ENCODE measurements at places on chromosomes 1 and 21. TPM values are rescaled to one million over a fixed set of nuclear protein-coding genes. Genes with fewer than 3 reads are reported as not detected.

DNA sequence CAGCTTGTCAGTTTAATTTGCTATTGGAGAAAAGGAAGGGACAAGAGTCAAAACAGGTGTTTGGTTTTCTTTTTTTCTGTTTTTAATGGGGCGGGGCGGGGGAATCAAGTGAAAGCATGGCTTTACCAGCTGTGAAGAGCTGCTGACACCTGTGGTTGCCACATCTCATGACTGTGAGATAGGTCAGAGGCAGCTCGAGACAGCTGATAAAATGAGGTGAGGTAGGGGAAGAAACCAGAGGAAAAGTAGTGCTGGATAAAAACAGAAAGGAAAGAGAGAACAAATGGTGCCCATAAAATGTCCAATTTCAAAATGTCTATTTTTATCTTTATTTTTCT is 272.3 kb downstream of the NEGR1 start:
- no peak for DNase-seq

DNA sequence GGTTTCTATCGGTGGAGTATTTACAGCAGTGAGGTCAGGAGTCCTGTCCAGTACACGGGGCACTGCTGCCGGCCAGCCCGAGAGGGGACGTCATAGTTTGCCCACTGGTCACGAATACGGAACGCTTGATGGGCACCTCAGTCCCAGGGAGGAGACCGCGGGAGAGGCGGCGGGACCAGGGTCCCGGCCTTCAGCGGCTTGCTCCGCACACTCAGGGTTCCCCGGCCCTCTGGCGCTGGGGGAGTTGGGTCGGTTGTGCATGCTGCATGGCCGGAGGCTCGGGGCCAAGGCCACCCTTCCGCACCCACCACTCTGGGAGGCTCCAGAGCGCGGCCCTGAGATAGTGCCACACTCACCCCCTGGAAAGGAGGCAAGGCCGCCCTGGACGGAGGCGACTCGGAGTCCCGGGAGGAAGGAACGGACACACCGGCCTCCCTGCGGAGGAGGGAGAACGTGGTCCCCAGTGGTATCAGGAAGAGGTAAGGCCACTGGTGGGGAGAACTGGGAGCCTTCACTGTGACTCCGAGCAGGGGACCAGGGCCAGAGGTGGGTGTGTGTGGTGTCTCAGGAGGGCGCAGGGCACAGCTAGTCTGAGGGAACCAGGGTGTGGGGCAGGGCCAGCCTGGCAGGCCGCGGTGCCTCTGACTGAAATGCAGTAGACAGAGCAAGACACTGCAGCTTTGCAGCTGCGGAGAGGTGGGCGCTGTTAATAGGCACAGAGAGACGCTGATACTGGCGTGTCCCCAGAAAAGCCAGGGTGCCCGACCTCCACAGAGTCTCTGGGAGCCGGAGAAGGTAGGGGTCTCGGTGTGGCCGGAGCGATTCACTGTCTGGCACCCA is 28.6 kb upstream of the PRSS38 start:
- DNase-seq = no peak

Gene ATG4C
- total RNA-seq = 13.2 TPM

DNA sequence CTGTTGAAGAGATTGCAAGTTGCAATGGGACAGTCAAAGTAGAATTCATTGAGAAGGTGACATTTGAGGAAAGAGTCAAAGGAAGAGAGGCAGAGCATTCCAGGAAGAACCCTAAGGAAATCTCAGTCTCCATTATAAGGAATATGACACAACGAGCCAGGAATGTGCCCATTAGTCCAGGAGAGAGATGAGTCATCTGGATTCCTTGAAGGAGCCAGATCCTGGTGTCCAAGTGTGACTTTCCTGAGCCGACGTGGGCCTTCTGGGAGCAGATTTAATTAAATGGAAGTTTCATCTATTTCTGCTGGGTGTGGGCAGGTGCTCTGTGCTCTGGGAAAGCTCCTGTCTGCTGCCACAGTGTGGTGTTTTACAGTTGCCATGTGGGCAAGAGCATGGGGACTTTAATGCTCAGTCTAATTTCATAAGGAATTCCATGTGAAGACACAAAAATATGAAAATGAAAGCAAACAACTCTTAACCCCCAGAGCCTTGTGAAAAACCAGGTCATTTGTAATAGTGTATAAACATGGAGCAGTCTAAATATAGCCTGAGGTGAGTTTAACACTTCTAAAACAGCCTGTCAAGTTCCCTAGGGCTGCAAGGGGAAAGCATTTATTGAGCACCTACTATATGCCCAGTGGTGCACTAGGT is 111.4 kb upstream of the ARTN start:
- DNase-seq = no peak

DNA sequence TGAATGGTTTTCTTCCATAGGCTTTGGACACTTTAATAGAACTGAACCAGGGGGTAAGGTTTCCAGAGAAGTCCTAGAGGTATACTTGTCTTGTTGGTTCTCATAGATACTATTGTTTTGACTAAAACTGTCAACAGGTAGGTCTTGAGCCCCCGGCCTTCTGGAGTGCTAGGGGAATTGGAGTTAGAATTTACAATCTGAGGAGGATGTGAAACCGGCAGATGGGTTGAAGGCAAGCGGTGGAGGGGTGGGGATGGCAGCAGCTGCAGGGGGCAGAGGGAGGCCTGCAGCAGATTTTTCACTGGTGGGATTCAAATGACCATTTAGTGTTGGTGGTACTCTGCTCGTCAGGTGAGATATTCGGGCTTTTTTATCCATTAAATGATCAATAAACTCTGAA is 4.3 kb upstream of the CD1D start:
- no peak for DNase-seq

- no peak for DNase-seq
These were observed 22.2 kb downstream of the RUNX1 start for GRCh38 chr21:35026617-35027562.

DNA sequence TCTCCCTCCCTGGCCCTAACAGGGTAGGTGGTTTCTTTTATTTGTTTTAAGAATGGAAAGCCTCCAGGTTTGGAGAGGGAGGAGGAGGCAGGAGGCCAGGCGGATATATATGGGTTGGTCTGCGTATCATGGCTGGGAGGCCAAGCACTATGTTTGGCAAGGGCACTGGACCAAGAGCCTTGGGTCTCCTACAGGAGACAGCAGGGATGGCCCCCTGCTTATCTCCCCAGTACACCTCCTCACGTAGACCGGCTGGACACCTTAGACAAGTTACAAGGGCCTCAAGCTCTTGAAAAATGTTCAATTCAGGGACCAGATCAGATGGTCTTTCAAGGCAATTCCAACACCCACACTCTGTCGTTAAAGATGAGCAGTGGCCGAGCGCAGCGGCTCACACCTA is 10.9 kb downstream of the SLC41A1 start:
- DNase-seq = no peak

Measured in progenitor cell of endocrine pancreas (in vitro differentiated cells).